AG09309 (cell line): ENCODE measurements at places on chromosomes 5 and 9.
A peak's percentile ranks its signal among the peaks of the same experiment; 100 is the strongest.

DNA sequence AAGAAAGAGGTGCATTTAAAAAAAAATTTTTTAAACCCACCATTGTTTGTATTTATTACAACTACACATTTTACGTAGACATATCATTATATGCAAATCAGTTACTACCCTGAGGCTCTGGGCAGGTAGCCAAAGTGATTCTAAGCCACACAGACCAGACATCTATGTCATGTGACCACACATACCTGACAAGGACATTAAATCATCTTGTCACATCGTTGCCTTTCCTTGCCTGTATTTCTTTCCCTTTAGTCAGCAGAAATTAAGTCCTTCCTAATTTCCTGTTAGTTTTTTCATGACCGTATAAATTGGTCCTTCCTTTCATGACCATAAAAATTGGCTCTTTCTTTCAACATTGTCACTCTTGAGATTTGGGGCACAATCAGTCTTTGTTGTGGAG lies 134.2 kb upstream of the MARCHF11 start:
- no peak for DNase-seq

DNA sequence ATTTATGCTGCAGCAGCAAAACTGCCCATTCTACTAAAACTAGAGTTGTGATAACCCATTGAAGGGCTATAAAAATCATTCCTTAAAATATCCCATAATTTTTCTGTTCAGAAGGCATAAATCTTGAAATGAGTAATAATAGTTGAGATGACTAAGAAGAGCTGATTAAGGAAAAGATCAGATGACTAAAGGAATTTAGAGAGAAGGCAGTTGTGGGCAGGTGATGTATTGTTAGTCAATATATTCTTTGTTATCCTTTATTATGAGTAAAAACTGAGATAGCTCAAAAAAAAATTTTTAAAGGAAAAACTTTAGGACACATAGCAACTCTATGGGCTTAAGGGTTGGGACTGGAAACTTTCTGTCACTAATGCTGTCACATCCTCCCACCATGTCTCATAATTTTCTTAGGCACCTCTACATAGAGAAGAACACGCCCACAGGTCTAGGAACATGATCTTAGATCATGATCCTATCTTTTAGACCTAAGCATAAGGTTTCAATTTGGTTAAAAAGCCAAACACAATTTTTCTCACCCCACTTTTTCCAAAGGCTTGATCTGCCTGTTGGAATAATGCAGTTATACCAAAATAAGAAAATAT lies 597.5 kb upstream of the MEF2C start:
- no peak for DNase-seq

DNA sequence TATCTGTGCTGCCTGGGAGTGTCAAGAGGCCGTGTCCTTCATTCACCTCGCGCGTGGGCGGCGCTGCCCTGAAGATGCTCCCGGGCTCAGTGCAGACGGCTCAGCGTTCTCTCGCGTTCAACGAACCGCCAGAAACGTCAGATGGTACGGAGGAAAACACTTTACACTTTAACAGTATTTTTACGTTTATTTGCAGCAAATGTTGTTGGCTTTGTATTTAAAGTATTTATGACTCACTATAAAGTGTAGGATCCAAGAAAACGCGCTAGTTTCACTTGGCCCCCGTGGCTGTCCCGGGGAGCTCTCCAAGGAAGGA lies 544 bp upstream of the ERCC6L2 start:
- DNase-seq, result no peak

GRCh38 chr9:91458906-91459305 lies 35.3 kb upstream of the NFIL3 start:
- DNase-seq, result no peak

GRCh38 chr9:121098567-121099198 lies 23.9 kb downstream of the CNTRL start:
- DNase-seq, result no peak

DNA sequence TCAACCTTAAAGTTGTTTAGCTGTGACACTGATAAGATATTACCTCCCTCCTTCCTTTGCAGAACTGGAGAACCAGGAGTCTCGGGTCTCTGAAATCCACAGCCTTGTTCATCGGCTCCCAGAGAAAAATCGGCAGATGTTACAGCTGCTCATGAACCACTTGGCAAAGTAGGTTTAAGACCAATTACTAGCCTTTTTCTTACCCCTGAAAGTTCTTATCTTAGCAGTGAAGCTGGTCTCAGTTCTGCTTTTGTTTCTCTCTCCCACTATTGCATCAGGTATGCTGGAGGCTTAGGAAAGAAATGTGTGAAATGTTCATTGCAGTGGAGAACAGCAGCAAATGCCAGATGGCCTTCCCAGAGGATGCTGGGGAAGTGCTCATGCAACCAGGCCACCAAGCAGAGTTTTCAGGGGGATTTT lies 287.4 kb downstream of the ARHGAP26 start:
- no peak for DNase-seq

- no peak for DNase-seq
These were observed 53.7 kb upstream of the PIP5K1B start for GRCh38 chr9:68651280-68651893.

DNA sequence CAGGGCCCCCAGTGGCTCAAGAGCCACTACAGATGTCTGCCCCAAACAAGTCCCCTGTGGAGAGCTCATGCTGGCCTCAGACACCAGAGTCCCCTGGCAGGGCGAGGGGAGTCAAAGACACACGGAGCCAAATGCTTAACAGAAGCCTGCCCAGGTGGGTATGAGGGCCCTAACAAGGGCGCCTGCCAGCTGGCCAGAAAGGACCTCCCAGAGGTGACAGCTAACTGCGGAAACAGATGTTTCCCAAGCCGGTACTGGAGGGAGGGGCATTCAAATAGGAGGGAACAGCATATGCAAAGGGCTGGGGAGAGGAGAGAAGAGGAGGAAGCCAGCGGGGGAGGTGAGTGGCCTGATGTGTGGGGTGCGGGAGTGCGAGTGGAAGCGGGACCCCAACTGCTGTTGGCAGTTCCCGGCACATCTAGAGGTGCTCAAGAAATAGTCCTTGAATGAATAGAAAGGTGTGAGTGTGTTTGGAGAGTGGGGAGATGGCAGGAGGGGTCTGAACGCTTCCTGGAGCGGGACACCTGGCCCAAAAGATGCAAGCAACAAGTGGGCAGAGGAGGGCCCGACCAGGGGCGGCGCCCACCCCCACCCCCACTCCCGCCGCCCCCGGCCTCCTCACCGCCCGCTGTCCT lies 824 bp downstream of the MXD3 start:
- no peak for DNase-seq

DNA sequence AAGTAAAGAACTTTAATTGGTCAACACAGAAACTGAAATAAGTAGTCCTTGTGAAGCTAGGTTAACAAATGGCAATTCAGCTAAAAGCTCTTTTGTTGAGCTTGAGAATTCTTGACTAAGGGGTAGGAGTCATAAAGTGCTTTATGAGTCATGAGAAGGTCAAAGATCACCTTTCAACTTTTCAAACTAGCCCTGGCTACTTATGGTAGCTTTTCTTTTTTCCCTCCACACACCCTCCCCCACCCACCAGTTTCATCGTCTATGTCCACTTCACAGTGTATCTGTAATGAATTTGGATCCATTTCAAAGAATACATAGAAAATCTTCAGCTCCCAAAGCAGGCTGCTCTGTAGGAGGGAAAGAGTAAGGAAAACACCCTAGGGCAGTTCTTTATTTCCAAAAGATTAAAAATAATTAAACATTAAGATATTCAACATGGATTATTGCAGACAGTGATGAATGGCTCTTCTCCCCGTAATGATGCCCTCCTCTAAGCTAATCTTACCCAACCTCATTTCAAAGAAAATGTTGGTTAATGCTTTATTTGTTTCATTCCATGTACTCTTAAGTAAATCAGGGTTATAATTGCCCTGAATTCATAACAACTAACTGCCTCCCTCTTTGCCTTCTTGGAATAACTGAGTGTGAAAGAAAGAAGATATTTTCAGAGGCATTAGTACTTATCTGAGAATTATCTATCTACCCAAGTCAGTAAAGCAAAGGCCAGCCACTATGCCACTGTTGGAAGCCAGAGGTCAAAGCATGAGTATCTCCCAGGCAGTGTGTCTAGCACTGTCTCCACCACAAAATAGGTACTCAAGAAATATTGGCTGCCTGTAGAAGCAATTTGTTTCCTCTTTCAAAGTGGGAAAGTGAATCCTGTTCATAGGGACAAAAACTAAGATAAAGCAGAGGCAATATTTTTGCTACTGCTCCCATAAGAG lies 290.6 kb downstream of the PIK3R1 start:
- peak; percentile 18 for DNase-seq

DNA sequence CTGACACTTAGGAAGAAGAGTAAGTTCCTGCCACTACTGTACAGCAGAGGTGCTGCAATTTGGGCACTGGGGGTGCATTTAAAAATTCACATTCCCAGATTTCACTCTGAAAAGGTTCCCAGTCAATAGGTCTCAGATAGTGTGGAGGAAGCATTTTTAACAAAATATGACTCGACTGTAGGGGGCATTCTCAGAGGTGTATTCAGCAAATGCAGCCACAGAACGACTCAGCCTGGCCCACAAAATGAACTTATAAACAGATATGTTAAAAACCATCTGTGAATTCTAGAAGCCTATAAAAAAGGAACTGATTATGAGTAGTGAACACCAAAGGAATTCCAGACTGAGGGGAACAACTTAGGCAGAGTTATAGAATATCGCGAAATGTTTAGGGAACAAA lies 31.1 kb downstream of the MLLT3 start:
- DNase-seq, result no peak

- DNase-seq, result no peak
These were observed 62.4 kb downstream of the ZNF462 start for GRCh38 chr9:106925392-106925791.

GRCh38 chr5:170491479-170491878 lies 12.3 kb upstream of the KCNIP1 start:
- peak; percentile 71 for DNase-seq

- DNase-seq, result no peak
These were observed 1819.8 kb upstream of the C9orf72 start for GRCh38 chr9:29393064-29393463.

DNA sequence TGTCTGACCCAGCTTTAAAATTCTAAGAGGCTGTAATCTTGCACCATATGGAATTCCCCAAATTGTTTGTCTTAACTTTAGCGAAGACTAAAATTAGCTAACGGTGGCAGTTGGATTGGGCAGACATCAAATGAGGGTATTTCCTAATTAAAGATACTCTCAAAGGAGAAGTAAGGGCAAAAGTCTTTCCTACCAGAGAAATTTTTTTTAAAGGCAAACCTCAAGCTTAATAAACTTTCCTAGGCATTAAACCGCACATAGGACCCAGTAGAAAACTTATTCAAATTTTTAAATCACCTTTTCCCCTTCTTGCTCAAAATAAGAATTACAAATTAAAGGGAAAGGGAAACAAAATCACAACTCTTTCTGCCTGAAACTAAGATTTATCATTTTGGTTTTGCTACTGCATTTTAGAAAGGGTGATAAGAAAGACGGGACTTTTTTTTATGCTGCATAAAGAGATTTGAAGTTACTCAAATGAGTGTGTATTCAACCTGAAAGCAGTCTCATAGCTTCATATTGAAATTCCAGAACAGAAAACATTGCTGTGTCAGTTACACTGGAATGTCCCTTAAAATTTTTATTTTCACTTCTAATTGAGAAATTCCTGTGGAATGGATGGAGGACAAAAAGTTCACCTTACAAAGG lies 189.1 kb upstream of the PTGER4 start:
- DNase-seq, result no peak

DNA sequence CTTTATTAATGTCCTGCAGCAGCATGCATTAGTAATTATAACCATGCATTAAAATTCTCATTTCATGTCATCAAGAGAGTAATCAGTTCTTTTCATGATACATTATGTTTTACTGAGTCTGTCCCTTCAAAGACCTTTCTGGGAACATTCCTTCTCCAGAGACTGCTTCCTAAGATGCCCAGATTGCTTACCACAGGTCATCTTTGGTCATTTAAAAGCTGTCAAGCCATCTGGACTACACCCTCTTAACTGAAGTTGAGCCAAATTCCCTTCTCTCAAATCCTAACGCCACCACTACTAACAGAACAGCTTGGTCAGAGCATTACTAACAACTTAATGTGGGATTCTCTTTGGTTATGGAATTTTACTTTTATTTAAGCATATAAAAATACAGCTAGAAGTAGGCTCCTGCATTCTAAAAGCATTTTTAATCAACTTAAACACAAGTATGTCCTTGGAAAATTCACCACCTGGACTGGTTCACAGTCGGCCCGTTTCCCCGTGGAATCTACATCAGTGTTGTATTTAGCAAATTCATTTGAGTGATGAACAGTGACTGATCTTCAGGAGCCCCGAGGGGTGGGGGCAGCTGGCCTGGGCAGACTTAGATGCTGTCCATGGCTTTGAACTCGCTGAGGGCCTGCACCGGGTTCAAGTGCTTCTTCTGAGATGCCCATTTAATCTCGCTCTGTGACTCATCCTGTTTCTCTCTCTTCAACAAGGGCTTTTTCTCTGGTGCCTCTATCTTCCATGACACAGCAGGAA lies 92.8 kb upstream of the CCDC112 start:
- DNase-seq, result no peak

- no peak for DNase-seq
These were observed 23.1 kb upstream of the TDRD7 start for GRCh38 chr9:97388721-97389238.

GRCh38 chr5:177421062-177421798 lies 5.2 kb upstream of the GRK6 start:
- DNase-seq, result no peak

DNA sequence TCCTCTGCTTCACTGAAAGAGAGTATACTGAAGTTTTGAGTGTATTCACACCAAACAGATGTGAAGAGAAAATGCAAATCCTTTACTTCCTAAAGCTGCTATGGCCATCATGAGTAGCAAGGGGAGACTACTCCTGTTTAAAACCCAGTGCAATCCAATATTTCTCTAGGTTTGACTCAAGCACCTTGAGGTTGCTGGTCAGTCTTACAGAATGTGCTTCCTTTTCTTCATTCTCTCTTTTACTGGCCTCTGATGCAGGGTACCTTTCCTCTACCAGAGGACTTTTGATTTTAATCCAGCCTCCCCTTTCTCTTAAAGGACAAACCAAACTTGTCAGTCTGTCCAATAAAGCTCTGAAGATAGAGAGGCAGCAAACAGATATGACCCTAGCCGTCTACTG lies 98.1 kb upstream of the TLE4 start:
- no peak for DNase-seq

DNA sequence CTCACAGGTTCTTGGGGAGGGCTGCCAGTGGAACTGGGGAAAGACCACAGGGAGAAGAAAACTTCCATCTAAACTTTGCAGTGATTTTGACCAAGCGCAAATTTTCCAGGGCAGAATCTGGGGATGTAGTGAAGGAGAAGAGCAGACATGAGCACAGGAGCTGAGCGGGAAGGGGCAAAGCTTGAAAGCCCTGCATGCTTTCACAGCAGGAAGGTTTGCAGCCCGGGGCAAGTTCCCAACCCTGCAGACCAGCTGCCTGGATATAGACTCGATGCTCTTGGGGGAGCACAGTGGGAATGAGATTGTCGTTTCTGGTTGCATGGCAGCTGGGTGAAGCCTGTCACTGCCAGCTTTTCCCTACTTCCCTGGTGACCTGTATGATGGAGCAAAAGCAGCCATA lies 276.8 kb upstream of the RORB start:
- DNase-seq, result no peak
